ENCODE measurements at places on chromosomes 5 and 9.

DNA sequence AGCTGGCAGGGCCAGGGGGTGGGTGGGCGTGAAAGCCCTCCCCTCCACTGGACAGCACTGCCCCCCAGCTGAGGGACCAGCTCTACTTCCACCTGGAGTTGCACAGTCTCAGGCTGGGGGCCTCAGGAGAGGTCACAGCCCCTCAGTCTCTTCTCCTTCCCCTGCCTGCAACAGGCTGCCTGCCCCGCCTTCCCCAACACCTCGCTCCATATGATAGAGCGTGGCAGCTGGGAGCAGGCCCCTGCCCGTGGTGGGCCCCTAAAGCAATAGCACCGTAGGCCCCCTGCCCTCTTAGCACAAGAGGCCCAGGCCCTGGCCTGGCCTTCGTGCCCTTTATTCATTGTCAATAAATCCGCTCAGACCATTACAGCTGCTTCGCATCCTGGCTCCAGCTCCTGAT lies 3.9 kb downstream of the RELL2 start:
- DNase-seq, result no peak

DNA sequence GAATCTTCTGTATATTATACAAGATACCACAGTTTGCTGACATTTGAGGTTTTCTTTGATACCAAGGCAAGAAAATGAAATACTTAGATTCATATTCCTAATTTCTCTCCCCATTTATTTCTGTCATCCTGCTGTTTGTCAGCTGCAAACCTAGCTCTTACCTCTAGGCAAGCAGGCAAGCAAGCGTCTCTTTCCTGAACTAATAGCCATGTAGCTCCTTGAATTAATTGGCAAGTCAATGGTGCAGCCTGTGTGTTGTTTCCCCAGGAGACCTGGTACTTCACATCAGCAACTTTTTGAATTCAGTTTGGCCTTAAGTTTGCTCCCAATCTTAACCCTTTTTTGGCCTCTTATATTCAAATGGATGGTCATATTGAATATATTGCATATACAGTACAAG lies 573.6 kb upstream of the ARRDC3 start:
- DNase-seq, result no peak

GRCh38 chr5:14143841-14144585 lies 871 bp downstream of the TRIO start:
- no peak for DNase-seq

DNA sequence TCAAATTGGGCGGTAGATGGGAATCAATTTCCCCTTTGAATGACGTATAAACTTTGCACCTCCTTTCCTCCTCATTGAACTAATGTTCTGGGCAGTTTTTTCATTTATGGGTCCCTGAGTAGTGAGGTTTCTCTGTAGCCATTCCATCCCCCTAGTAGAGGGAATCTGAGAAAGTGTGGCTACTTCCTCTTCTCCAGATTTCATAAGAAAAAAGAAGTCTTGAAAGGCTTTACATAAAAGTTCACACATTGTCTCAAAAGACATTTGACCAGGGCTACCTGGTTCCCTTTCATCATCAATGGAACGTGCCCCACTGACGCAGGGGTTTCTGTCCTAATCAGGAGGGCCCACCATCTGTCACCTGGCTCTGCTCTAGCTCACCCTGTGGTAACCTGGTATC lies 57.3 kb downstream of the CTSL start:
- DNase-seq, result no peak

- no peak for DNase-seq
Measured at GRCh38 chr5:152869971-152870370, 464.9 kb upstream of the NMUR2 start.

GRCh38 chr5:6581559-6582426 lies 51.1 kb downstream of the NSUN2 start:
- no peak for DNase-seq

DNA sequence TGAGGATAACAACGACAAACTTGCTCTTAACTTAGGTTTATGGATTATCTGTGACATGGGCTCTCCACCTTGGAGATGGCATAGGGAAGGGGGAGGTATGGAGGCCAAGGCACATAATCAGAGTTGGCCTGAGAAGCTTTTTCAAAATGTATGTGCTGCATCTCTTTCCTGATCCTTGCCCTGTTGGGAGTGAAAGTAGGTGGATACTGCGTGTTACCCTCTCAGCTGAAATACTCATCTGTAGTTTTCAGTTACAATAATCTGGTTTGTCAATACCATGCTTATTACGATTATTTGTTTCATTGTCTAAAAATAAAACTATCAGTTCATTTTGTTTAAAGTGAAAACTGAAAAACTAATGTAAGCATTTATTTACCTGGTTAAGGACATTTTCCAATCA lies 86.7 kb downstream of the SLC44A1 start:
- DNase-seq, result no peak
